ENCODE measurements at places on chromosomes 7 and 10.

DNA sequence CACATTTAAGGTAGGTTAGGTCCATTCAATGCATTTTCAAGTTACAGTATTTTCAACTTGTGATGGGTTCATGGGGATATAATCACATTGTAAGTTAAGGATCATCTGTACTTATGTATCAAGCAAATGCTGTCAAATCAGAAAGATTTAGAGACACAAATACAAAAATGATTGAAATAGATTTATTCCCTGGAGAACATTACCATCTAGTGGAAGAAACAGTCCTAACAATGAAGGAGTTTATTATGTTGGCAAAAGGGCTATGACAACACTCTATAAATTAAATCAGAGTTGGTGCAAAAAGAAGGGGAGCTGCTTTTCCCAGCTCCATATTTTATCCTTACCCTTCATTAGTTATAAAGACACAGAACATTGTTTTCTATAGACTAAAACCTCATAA lies 69.0 kb downstream of the PRSS58 start:
- H3K27me3 ChIP-seq: peaks cover 23% of the 10 kb centered on the region
- H3K36me3 ChIP-seq: no peaks in the 10 kb centered on the region
- H3K4me3 ChIP-seq: no peak overlapping the region
- no peak overlapping the region for H3K27ac ChIP-seq
- DNase-seq: no peak
- H3K4me1 ChIP-seq: peaks cover 11% of the 10 kb centered on the region

GRCh38 chr10:104509981-104510380 lies 131.1 kb upstream of the SORCS3 start:
- no peak overlapping the region for H3K4me3 ChIP-seq
- no peaks in the 10 kb centered on the region for H3K4me1 ChIP-seq
- no peak for DNase-seq
- no peaks in the 10 kb centered on the region for H3K36me3 ChIP-seq
- no peak overlapping the region for H3K27ac ChIP-seq
- H3K27me3 ChIP-seq: peaks cover 13% of the 10 kb centered on the region

DNA sequence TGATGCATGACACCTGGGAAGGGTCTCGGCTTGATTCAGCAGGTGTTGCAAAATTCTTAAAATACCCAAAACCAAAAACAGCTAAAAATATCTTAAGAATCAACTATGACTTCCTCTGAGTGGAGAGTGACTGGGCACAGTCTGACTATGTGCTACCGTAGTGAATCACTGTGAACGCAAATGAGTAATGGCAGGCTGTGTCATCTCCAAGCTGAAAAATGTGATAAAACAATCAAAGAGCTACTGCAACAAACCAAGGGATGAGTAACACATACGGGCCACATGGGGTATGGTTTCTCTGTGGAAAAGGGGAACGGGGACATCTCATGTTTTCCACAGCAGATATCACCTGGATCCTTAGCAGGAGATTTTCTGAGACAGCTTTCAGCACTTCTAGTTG lies 127.5 kb downstream of the ABCA13 start:
- no peak for DNase-seq
- H3K27ac ChIP-seq: peak overlapping the region; percentile 71
- no peak overlapping the region for H3K4me3 ChIP-seq
- H3K4me1 ChIP-seq: peaks cover 6% of the 10 kb centered on the region
- H3K36me3 ChIP-seq: no peaks in the 10 kb centered on the region
- peaks cover 4% of the 10 kb centered on the region for H3K27me3 ChIP-seq

- H3K27me3 ChIP-seq: no peaks in the 10 kb centered on the region
- H3K4me1 ChIP-seq: no peaks in the 10 kb centered on the region
- H3K27ac ChIP-seq: no peak overlapping the region
Observed at GRCh38 chr10:76114581-76115001, 683.2 kb downstream of the LRMDA start.

DNA sequence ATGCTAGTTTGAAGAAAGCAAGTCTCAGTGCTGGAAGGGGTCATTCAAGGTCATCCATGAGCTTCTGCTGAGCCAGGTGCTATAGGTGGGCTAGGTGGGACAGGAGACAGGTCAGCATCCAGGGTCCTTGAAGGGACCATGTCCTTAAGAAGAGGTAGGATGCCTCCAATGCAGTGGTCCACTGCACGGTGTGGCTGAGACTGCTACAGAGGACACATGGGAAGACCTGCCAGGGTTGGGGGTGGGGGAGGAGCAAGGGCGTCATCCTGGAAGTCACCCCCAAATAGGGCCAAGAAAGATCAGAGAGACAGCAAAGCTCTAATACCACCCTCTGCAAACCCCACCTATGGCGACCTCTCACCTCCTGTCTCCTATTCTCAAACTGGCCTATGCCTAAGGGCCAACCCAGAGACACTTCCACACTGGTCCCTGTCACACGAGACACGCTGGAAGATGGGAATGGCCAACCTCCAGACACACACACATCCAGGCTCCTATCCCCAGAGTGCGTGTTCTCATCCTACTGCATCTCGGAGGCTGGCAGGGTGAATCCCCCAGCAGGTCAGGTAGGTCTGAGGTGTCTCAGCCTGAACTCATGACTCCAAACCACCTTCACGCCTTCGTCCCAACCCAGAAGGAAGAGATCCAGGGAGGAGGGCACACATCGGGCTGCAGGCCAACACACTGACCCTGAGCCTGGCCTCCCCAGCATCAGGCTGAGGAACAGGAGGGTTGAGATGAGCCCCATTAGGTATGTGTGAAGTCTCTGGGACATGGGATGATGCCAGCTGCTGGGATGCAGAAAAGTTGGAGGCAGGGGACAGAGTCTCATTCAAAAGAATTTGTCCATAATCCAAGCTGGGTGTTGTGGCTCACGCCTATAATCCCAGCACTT lies 5.6 kb upstream of the PPP1R35 start:
- H3K4me3 ChIP-seq: no peak overlapping the region
- H3K36me3 ChIP-seq: no peaks in the 10 kb centered on the region
- H3K27ac ChIP-seq: peak overlapping the region; percentile 1

DNA sequence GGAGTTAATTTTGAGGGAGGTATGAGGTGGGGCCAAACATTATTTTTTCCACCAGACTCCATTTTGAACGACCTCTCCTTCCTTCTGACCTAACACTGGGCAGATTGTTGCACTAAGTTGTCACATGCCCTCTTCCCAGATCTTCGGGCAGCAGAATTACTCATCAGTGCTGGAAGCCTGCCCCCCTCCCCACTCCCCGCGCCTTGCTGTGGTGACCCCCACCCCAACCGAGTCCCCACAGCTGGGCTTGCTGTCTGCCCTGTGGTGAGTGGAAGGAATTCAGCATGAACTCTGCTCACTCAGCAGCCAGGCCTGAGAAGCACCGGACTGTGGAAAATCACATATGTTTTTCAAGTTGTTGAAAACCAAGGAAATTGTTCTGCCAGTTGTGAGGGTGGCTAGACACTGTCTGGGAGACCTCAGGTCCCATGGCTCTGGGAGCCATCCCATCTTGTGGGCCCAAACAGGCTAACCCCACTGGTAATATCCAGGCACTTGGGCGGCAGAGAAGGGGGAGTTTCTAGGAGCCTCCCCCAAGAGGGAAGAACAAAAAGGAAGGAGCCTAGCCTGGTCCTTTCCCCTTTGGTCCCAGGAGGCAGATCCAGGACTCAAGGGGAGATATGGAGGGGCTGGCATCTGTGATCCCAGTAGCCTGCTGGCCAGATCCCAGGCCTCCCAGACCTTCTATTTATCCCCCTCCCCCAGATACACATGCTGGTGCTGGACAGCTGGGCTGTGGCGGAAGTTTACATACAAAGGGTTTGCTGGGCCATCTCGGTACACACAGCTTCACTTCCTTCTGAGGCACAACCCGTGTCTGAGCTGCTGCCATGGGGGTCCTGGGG lies 3.5 kb upstream of the AEBP1 start:
- H3K27me3 ChIP-seq: peaks cover 19% of the 10 kb centered on the region
- no peaks in the 10 kb centered on the region for H3K36me3 ChIP-seq
- H3K27ac ChIP-seq: no peak overlapping the region
- H3K4me1 ChIP-seq: peaks cover 25% of the 10 kb centered on the region
- H3K4me3 ChIP-seq: no peak overlapping the region
- no peak for DNase-seq

- DNase-seq: no peak
- H3K4me3 ChIP-seq: peak overlapping the region; percentile 60
- H3K36me3 ChIP-seq: no peaks in the 10 kb centered on the region
- H3K27me3 ChIP-seq: peaks cover 3% of the 10 kb centered on the region
- H3K27ac ChIP-seq: peak overlapping the region; percentile 23
Observed at GRCh38 chr10:128018236-128018635, 108.0 kb downstream of the MKI67 start.

Measured in activated T-helper 1 cell treated with anti-CD3 and anti-CD28 coated beads, Interleukin-12 subunit alpha, Interleukin-12 subunit beta, Interleukin-2, Interleukin-4 antibody, amounts not matched to agents 30 ng/mL and 10 ng/mL and 1 ng/mL, durations not matched to agents 14 hours and 24 hours and 36 hours (primary cell).